ENCODE measurements at places on chromosomes 5 and 9. TPM values are rescaled to one million over a fixed set of nuclear protein-coding genes. Genes with fewer than 3 reads are reported as not detected.

GAPT gene
- not detected for total RNA-seq

MSMP gene
- total RNA-seq, result not detected

CCNO gene
- 3.2 TPM for total RNA-seq

CARTPT gene
- total RNA-seq, result not detected

CAVIN4 gene
- 0.45 TPM for total RNA-seq

ADAMTSL2 gene
- not detected for total RNA-seq

PRRC2B gene
- 49.9 TPM for total RNA-seq

PCDHB5 gene
- total RNA-seq, result 0.90 TPM

IL17B gene
- not detected for total RNA-seq

TMEFF1 gene
- 1.2 TPM for total RNA-seq

HTR4 gene
- not detected for total RNA-seq

TAL2 gene
- not detected for total RNA-seq

IL3 gene
- total RNA-seq, result not detected

TXNDC8 gene
- not detected for total RNA-seq

BAAT gene
- total RNA-seq, result 0.03 TPM

FNIP1 gene
- total RNA-seq, result 25.7 TPM

GABRA1 gene
- total RNA-seq, result not detected

SURF4 gene
- 286 TPM for total RNA-seq

C6 gene
- not detected for total RNA-seq

PDGFRB gene
- 5.4 TPM for total RNA-seq

AGXT2 gene
- not detected for total RNA-seq

TRPM6 gene
- not detected for total RNA-seq

SLC6A7 gene
- total RNA-seq, result 0.03 TPM

OR1L8 gene
- total RNA-seq, result not detected

BTNL9 gene
- 1.3 TPM for total RNA-seq

DCTN3 gene
- 104 TPM for total RNA-seq

SLCO6A1 gene
- total RNA-seq, result not detected

FRMD3 gene
- total RNA-seq, result 6.6 TPM

SCGB3A2 gene
- total RNA-seq, result not detected

CHSY3 gene
- 11.8 TPM for total RNA-seq

PDE6A gene
- total RNA-seq, result not detected

OR1J2 gene
- total RNA-seq, result 0.17 TPM

Data from HT1080 (cell line).